ENCODE measurements at places on chromosomes 7 and 10. TPM values are rescaled to one million over a fixed set of nuclear protein-coding genes. Genes with fewer than 3 reads are reported as not detected.

Gene HIP1
- total RNA-seq = 6.7 TPM

DNA sequence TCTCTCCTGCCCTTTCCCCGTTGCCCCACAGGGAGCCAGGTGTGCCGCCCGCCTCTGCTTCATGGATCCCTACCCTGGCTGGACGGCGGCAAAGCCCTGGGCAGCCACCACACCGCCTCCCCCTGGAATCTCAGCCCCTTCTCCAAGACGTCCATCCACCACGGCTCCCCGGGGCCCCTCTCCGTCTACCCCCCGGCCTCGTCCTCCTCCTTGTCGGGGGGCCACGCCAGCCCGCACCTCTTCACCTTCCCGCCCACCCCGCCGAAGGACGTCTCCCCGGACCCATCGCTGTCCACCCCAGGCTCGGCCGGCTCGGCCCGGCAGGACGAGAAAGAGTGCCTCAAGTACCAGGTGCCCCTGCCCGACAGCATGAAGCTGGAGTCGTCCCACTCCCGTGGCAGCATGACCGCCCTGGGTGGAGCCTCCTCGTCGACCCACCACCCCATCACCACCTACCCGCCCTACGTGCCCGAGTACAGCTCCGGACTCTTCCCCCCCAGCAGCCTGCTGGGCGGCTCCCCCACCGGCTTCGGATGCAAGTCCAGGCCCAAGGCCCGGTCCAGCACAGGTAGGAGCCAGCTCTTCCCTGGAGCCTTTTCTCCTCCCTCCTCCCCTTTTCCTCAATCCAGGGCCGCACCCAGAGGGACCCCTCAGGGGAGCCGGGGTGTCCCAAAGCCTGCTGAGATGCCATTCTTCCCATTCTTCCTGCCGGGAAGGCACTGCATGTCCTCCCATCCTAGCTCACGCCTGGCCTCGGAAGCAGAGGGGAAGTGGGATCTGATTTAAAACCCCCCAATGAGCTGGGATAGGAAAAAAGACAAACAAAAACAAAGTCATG, 4.0 kb downstream of the GATA3 start:
- H3K4me3 ChIP-seq = peak overlapping the region; percentile 94
- H3K27me3 ChIP-seq = no peaks in the 10 kb centered on the region
- peak overlapping the region; percentile 85 for H3K27ac ChIP-seq
- H3K4me1 ChIP-seq = peaks cover 69% of the 10 kb centered on the region

DNA sequence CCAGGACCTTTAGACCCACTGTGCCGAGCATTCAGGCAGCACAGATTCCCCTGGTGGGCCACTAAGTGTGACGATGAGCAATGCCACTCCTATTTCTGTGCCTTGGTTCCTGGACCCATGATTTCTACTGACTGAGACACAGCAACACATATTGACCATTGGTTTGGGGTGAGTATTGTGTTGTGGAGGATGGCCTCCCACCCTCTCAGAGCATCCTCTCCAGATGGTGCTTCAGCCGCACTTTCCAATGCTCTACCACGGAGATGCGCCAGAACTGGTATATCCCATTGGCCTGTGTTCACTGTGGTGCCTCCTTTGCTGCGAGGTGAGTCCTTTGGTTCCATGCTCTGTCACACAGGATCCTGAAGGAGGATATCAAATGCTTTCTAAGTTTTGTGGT, 10.1 kb upstream of the GDF10 start:
- H3K36me3 ChIP-seq = no peaks in the 10 kb centered on the region
- DNase-seq = no peak
- no peak overlapping the region for H3K4me3 ChIP-seq

DNA sequence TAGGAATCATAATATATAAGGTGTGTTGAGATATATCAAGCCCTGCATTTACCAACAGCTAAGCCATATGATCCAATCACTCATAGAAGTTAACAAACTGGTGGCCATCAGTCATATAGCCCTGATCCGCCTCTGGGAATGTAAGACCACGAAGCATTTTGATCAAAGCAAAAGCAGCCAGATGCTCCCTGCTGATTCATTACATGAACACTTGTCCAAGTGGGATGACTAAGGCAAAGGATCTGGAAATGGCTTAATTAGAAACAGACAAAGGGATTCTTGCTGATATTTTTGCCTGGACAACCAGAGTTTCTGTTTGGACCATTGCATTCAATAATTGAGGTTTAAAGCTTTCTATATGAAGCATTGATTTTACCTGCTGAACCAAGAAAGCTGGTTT, 535.5 kb downstream of the GPAM start:
- no peaks in the 10 kb centered on the region for H3K4me1 ChIP-seq
- no peak for DNase-seq
- no peak overlapping the region for H3K4me3 ChIP-seq
- no peaks in the 10 kb centered on the region for H3K27me3 ChIP-seq

GRCh38 chr10:80153460-80153859, 20.9 kb downstream of the PLAC9 start:
- H3K27ac ChIP-seq = no peak overlapping the region
- DNase-seq = no peak
- no peaks in the 10 kb centered on the region for H3K4me1 ChIP-seq
- peaks cover 22% of the 10 kb centered on the region for H3K36me3 ChIP-seq
- H3K4me3 ChIP-seq = no peak overlapping the region
- no peaks in the 10 kb centered on the region for H3K27me3 ChIP-seq

Gene AVL9
- 44.9 TPM for total RNA-seq

- no peaks in the 10 kb centered on the region for H3K36me3 ChIP-seq
- no peaks in the 10 kb centered on the region for H3K27me3 ChIP-seq
- peaks cover 6% of the 10 kb centered on the region for H3K4me1 ChIP-seq
- DNase-seq = no peak
Observed at GRCh38 chr10:88154596-88155250, 291.3 kb downstream of the PTEN start.

Gene C10orf105
- total RNA-seq = 0.45 TPM

- no peak overlapping the region for H3K4me3 ChIP-seq
- no peaks in the 10 kb centered on the region for H3K27me3 ChIP-seq
Observed at GRCh38 chr7:95269640-95270039, 54.7 kb downstream of the PON1 start.

DNA sequence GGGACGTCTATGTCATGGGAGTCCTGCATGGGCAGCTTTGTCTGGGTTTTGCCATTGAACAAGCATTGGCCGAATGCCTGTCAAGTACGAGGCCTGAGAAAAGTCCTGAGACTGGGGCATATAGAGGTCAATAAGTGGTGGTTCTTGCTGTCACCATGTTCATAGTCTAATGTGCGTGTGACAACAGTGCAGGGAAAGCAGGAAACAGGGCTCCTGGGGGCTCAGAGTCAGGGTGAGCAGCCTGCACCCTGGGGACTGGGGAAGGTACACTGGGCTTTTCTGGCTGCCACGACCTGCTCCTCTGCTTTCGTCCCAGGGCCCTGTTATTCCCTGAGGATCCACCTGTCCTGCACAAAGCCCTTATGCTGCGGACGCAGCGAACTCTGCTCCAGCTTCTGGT, 21.3 kb downstream of the FAM241B start:
- H3K4me3 ChIP-seq = peak overlapping the region; percentile 1
- DNase-seq = no peak
- no peaks in the 10 kb centered on the region for H3K36me3 ChIP-seq
- H3K4me1 ChIP-seq = peaks cover 10% of the 10 kb centered on the region
- H3K27ac ChIP-seq = no peak overlapping the region

DNA sequence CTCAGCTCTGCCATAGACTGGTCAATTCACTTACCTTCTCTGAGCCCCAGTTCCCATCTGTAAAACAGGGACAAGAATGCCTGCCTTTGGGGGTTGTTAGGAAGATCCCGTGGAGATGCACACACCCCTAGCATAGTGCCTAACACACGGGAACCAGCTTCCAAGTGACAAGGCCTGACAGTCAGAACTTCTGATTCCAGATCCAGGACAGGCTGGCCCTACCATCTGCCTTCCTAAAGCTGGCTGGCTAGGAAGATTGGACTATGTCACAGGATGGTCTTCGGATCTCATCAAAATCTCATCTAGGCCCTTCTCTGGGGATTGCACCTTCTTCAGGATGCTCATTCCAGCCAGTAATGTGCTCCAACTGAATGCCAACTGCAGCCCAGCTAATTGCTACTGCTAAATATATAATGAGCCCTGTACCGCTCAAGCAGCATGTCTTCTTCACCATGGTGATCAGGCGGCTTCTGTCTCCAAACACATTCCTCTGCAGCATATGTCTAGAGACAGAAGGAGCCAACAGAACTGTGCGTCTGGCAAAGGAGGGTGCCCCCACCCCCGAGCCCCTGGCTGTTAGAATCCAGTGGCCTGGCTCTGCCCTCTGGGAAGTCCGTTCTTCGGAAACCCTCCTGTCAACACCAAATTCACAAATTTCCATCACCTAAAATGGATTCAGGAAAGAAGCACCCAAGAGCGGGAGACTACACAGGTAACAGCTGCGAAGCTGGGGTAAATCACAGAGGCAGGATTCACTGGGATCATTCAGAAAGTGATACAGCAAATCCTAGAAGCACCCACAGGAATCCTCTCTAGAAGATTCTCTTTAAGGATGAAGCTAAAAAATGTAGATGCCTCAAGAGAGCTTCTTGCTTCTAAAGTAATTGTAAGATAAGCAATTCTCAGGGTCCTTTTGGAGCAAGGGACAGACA, 142.1 kb upstream of the EEPD1 start:
- no peak overlapping the region for H3K4me3 ChIP-seq
- H3K4me1 ChIP-seq = no peaks in the 10 kb centered on the region
- H3K27ac ChIP-seq = no peak overlapping the region
- H3K27me3 ChIP-seq = no peaks in the 10 kb centered on the region
- DNase-seq = no peak

Gene ZNF438
- 2.7 TPM for total RNA-seq

Gene CDHR1
- total RNA-seq = 1.1 TPM

Gene STAG3
- total RNA-seq = 7.3 TPM

DNA sequence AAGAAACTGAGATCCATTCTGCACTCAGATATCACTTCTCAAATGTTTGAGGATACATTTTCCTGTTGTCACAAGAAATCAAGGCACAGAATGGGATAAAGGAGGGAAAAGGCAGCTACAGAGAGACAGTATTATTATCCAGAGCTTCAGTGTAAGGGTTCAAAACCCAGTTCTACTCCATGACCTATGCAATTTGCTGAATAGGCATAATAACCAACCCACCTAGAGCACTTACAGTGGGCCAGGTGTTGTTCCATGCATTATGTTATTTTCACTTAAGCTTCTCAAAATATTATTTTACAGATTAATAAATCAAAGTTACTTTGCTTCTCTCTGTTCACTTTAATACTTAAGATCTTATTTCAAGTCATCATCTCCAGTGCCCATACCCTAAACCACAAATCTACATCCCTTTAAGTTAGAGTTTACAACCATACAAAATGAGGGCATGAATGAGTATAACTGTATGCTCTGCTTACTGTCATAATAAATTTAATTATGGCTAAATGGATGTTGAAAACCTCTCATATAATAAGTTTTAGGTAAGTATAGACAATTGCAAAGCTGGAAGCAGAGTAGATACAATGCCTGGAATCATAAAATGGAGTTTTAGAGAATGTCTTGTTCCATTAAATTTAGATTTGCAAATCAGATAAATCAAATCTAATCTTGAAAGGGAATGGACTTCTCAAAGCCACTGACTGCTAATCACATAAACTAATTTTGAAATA, 28.1 kb upstream of the PCLO start:
- H3K4me1 ChIP-seq = no peaks in the 10 kb centered on the region
- no peak overlapping the region for H3K4me3 ChIP-seq
- DNase-seq = no peak
- no peaks in the 10 kb centered on the region for H3K27me3 ChIP-seq

DNA sequence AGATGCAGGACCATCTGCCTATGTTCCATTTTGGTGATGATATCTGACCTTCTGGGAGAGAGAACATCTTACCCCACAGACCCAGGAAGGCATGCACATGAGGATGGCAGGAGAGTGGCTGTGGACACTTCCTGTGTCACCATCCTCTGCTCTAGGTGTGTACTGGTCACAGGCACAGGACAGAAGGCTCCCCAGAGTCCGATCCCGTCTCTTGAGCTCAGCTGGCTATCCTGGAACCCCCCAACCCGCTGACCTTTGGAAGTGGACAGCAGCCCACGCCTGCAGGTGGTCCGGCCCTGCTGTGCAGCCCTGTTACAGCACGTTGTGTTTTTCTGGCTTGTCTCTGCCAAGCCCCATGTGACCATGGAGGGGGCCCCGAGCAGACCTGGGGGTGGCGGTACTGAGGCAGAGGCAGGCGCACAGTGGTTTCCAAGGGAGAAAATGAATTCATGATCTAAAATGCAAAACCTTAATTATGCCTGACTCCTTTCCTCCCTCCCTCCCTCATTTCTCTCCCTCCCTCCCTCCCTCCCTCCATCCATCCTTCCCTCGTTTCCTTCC, 178.8 kb downstream of the CUX1 start:
- no peak for DNase-seq
- H3K27me3 ChIP-seq = no peaks in the 10 kb centered on the region
- H3K4me3 ChIP-seq = no peak overlapping the region
- no peaks in the 10 kb centered on the region for H3K36me3 ChIP-seq
- H3K27ac ChIP-seq = no peak overlapping the region

DNA sequence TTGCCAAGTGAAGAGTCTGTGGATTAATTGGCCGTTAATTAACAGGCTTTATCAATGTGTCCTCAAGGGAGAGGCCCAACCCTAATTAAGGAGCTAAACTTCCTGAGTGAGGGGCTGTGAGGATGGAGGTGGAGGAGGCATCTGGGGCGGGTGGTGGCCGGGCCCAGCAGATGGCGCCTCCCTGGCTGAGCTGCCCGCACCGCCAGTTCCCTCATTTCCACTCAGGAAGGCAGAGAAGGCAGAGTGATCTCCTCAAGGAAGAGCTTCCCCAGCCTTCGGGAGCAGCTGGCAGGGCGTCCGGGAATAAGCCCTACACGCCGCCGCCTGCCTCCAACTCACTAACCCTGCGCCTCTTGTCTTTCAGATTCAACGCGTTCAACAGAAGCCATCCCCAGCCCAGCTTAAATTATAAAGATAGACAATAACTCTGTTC, 112.2 kb downstream of the CYTH3 start:
- no peak overlapping the region for H3K27ac ChIP-seq
- no peak for DNase-seq
- H3K27me3 ChIP-seq = no peaks in the 10 kb centered on the region

GRCh38 chr10:67779465-67780203, 58.4 kb downstream of the DNAJC12 start:
- DNase-seq = peak; percentile 52
- no peaks in the 10 kb centered on the region for H3K36me3 ChIP-seq
- no peak overlapping the region for H3K27ac ChIP-seq
- peaks cover 2% of the 10 kb centered on the region for H3K4me1 ChIP-seq
- H3K27me3 ChIP-seq = no peaks in the 10 kb centered on the region

Gene CCL24
- not detected for total RNA-seq

- no peak overlapping the region for H3K27ac ChIP-seq
- no peak overlapping the region for H3K4me3 ChIP-seq
- no peak for DNase-seq
- peaks cover 22% of the 10 kb centered on the region for H3K27me3 ChIP-seq
- H3K36me3 ChIP-seq = no peaks in the 10 kb centered on the region
- no peaks in the 10 kb centered on the region for H3K4me1 ChIP-seq
Observed at GRCh38 chr7:158348446-158348845, 239.2 kb downstream of the PTPRN2 start.

DNA sequence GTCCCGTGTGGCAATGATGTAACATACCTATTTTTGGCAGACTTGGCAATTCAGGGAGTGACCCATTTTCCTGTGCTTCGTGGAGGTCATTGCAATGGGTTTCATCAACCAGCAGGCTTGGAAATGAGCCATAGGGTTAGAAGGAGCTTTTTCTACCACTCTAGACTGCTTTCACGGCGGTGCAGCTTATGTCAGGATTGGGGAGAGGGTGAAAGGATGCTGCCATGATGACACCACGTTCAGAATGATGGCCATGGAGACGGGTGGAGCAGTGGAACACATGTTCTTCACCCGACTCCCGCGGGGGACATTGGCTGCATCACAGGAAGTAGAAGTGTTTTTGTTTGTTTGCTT, 220.2 kb downstream of the EMX2 start:
- no peak overlapping the region for H3K27ac ChIP-seq
- no peak overlapping the region for H3K4me3 ChIP-seq
- H3K4me1 ChIP-seq = no peaks in the 10 kb centered on the region
- no peaks in the 10 kb centered on the region for H3K36me3 ChIP-seq

Data from T-cell (primary cell).